ENCODE measurements at places on chromosomes 11 and 22.
A peak's percentile ranks its signal among the peaks of the same experiment; 100 is the strongest.

DNA sequence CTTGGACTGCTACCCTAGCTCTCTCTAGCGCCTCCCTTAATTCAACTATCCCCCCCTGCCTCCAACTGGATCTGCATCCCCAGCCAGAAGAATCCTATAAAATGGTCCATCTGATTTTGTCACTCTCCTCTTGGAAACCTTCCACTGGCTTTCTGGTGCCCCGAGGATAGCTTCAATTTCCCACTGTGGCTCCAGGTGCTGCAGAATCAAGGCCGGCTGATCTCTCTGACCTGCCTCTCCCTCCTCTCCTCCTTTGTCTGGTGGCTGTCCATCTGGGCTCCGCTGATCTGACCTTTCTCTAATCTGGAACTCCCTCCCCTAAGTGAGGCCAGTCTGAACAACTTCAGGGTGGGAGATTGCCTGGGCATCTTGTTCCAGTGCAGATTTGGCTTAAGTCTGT, 6.1 kb upstream of the GRK3 start:
- H3K4me1 ChIP-seq = no peaks in the 10 kb centered on the region
- no peaks in the 10 kb centered on the region for H3K36me3 ChIP-seq
- H3K4me3 ChIP-seq = no peak overlapping the region
- no peak for DNase-seq

GRCh38 chr22:46754110-46754799, 8.2 kb upstream of the TBC1D22A start:
- no peaks in the 10 kb centered on the region for H3K27me3 ChIP-seq
- no peak overlapping the region for H3K27ac ChIP-seq
- no peak for DNase-seq
- no peaks in the 10 kb centered on the region for H3K36me3 ChIP-seq

DNA sequence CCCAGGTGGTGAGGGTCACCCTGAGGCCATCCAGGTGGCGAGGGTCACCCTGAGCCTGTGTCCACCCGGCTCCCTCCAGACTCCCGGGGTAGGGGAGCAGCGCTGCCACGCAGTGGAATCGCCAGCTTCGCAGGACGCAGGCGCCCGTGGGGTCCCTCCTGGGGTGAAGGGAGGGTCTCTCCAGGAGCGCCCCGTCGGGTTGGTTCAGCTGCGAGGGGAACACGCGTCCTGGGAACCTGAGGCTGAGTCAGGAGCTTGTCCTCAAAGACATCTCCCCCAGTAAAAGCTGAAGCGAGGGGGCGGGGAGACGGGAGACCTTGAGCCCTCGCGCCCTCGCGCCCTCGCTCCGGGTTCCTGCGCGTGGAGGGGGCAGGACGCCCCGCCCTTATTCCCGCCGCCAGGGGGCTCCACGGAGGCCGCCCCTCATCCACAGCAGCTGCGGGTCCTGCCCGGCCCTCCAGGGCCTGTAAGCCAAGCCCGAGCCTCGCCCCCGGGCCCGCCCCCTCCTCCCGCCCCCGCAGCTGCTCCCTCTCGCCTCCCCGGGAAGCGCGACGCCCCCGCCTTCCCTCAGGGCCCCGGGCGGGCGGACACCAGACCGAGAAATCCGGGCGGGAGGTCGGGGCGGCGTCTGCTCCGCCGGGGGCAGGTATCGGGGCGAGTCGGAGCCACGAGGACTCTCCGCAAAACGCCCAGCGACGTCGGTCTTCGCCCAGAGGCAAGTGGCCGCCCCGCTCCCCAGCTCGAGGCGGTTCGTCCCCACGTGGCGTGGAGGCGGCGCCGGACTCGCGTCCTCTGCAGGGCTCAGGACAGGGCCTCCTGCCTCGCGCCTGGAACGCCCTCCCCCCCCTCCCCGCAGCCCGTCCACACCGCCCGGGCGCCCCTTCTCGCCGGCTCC, 22.8 kb downstream of the PIM3 start:
- DNase-seq = no peak
- H3K4me3 ChIP-seq = no peak overlapping the region
- H3K27me3 ChIP-seq = no peaks in the 10 kb centered on the region

- H3K27me3 ChIP-seq = peaks cover 4% of the 10 kb centered on the region
- no peaks in the 10 kb centered on the region for H3K4me1 ChIP-seq
- H3K27ac ChIP-seq = no peak overlapping the region
- no peaks in the 10 kb centered on the region for H3K36me3 ChIP-seq
- no peak overlapping the region for H3K4me3 ChIP-seq
- DNase-seq = no peak
Measured at GRCh38 chr11:94759522-94759921, 8.6 kb upstream of the AMOTL1 start.

- no peak for DNase-seq
- H3K27ac ChIP-seq = no peak overlapping the region
- no peak overlapping the region for H3K4me3 ChIP-seq
- no peaks in the 10 kb centered on the region for H3K36me3 ChIP-seq
Measured at GRCh38 chr11:112566124-112566523, 305.5 kb upstream of the PLET1 start.

GRCh38 chr11:17015627-17016126, 1.5 kb upstream of the PLEKHA7 start:
- DNase-seq = no peak
- no peaks in the 10 kb centered on the region for H3K36me3 ChIP-seq

DNA sequence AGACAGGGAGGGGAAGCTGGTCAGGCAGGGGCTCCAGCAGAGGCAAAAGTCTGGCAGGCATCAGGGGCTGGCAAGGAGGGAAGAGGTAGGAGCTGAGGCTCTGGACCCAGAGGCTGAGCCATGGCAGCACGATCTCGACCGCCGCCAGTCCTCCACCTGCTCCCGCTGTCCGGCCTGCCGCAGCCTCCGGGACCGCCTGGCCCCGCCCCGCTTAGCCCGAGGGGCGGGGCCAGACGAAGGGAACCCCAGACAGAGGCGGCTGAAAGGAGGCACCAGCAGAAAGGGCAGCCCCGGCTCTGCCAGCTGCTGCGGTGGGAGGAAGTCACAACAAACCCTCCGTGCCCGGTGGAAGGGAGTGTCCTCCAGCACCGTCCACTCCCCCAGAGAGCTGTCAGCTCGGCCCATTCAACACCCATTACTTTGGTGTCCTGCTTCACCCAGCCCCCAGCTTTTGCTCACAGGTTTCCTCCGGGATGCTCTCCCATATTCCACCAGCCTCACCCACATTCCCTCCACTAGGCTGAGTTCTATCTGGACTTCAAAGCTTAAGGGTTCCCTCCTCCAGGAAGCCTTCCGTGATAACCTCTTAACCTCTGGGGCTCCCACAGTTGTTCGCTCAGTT, at the start of gene MFNG:
Gene MFNG, minus strand, starts transcription at position 161 of the 622 bp plus-strand sequence. CDS start 207 bp downstream, outside the sequence.
- no peaks in the 10 kb centered on the region for H3K36me3 ChIP-seq
- peak within 1 kb of the TSS; percentile 90 for H3K27ac ChIP-seq
- peak within 1 kb of the TSS; percentile 50 for H3K4me3 ChIP-seq
- peak; percentile 60 for DNase-seq
- peaks cover 29% of the 10 kb centered on the region for H3K4me1 ChIP-seq
- peaks cover 7% of the 10 kb centered on the region for H3K27me3 ChIP-seq

- no peaks in the 10 kb centered on the region for H3K27me3 ChIP-seq
- H3K27ac ChIP-seq = peak overlapping the region; percentile 54
- no peak for DNase-seq
- no peak overlapping the region for H3K4me3 ChIP-seq
Measured at GRCh38 chr22:46586531-46587011, 33.6 kb upstream of the GRAMD4 start.

DNA sequence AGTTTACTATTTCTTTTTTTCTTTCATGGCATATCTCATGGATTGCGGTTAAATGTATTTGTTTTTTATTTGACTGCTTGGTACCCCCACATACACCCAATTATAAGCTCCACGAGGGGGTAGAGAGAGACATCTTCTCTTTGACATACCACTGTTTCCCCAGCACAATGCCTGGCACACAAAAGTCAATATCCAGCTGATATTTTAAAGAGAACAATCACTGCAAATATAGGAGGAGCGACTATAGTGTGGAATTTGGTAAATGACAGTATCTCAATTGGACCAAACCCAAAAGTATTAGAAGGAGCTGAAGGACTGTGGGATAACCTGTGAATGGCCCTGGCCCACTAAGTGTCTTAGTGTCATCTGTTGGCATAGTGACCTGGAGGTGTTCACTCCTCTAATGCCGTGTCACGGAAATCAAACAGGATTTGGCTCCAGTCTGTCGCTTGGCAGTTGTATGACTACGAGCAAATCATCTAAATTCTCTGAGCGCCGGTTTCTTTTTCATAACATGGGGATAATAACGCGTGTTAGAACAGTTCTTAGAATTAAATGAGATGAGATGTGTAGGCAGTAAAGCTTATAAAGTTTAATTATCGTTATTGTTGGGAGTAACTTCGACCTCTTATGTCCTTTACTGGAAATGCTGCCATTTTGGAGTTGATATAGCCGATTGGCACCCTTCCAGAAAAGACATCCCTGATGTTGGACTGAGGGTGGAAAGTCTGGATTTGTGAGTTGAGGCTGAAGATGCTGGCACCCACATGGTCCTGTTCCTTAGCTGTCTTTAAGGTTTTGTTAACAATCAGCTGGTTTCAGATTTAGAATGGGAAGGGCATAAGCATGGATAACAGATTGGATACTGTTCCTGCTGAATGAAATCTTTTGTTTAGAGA, 144.5 kb downstream of the DBX1 start:
- no peaks in the 10 kb centered on the region for H3K36me3 ChIP-seq
- H3K4me1 ChIP-seq = no peaks in the 10 kb centered on the region
- H3K4me3 ChIP-seq = no peak overlapping the region
- H3K27ac ChIP-seq = no peak overlapping the region

- no peaks in the 10 kb centered on the region for H3K36me3 ChIP-seq
- H3K27me3 ChIP-seq = no peaks in the 10 kb centered on the region
- DNase-seq = no peak
- H3K27ac ChIP-seq = no peak overlapping the region
Measured at GRCh38 chr11:82730286-82730685, 3.4 kb downstream of the FAM181B start.
